AG08395 (cell line): ENCODE measurements at places on chromosomes 11 and 22.

- peak; percentile 25 for DNase-seq
Observed at GRCh38 chr11:79973721-79974617, 533.1 kb upstream of the TENM4 start.

GRCh38 chr11:71397331-71397860 is 50.8 kb downstream of the DHCR7 start:
- DNase-seq: no peak

GRCh38 chr11:6156628-6157359 is 13.3 kb downstream of the OR52B2 start:
- DNase-seq: no peak

DNA sequence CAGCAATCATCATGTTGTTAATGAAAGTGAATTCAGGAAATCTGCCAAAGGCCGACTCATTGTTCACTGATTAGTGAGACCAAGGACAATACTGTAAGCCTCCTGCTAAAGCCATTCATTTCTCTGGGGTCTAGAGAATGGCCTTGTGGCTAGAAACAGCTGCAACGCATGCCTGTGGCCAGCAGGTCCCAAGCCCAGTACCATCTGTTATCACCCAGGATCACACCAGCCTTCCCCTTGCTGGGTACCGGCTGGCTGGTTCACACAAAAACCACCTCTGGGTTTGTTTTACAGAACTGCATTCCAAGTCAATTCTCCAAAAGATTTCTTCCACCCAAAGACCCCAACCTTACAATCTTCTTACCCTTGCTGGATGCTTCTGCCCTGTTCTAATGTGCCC is 1.1 kb downstream of the PLAAT5 start:
- no peak for DNase-seq

DNA sequence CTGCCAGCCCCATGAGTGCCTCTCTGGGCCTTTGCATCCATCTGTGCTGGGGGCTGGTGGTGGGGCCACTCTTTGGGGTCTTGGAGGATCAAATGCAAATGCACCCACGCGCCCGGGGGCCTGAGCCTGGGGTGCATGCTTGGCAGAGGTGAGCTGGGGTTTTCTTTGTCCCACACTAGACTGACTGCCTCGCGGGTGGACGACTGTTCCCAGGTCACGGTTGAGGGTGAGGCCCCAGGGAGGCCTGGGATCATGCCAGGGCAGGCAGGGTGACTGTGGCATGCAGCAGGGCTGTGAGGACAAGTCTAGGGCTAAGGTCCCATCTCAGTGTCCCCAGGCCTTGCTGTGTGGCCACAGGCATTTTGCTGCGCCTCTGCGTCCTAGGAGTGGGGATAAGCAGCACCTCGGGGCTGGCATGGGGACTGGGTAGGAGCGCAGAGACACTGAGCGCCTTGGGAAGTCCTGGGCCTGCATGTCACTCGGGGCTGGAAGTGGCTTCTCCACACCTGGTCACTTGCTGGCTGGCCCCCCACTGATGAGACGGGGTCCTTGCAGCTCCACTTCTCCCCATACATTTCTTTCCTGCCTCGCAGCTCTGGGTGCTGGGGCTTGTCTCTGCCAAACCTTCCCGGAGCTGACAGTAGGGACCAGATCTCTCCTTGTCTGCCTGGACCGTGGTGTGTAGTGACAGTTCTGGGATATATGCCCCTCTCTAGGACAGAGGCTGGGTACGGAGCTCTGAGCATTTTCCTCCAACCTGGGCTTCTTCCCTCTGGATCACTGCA is 133.1 kb downstream of the CTTN start:
- no peak for DNase-seq

DNA sequence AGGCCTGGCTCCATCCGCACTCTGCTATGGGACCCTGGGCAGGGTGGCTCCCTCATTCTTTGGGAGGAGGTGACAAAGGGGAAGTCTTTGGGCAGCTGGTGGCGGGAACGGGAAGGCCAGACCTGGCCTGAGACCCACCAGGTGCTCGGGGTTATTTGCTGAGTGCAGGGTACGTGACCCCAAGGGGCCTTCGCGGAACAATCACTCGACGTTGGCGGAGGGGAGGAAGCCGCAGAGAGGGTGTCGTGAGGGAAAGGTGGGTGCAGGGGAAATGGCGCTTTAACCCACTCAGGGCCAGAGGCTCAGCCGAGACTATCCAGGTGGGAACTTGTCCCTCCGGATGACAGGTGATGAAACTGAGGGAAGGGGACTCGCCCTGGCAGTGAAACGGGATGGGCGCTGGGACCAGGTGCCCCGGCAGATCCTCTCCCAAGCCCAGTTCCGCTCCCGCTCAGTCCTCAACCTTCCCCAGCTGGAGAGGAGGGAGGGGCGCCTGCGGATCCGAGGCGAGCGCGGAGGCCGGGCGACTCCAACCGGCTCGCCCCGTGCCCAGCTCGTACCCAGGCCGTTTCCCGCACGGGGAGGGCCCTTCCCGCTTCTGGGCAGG is 911 bp downstream of the A4GALT start:
- no peak for DNase-seq

- no peak for DNase-seq
Observed at GRCh38 chr11:106821826-106822225, 196.4 kb downstream of the GUCY1A2 start.

DNA sequence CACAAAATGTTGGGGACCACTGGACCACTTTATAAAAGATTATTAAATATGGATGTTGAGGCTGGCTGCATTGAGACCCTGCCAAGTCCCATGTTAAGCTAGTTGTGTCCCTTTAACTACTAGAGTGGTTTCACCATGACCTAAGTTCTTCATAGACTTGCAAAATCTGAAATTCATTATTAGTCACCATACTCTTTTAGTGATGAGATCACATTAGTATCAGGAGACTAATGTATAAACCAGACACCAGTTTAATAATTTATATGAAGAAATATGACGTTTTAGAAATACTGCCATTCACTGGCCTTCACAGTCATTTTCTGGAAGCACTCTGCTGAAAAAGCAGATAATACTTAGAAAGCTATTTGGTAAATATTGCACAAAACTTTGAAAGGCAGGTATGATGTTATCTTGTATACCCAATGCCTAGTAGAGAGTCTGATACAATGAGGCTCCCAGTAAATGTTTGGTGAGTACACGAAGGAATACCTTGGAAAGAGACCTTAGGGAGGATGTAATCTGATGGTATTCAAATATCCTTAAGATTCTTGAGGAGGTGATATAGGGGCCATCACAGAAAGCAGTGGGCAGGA is 728.2 kb upstream of the ANO5 start:
- no peak for DNase-seq

DNA sequence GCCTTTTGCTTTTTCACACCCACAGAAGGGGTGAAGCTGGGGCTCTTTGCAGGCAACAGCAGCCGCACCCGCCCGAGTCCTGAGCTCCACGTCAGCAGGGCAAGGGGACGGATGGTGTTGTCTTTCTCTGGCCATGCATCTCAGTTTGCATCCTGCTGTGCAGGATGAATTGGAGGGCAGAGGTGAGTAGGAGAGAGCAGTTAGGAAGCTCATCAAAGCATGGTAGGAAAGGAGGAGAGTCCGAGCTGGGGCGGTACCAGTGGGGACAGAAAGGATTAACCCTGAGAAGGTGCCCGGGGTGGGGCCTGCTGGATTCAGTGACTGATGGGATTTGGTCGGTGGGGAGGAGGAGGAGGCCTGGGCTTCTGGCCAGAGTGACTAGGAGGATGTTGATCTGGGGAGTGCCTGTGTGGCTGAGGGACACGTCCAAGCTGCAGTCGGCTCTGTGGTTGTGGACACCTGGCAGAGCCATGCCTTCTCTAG is 14.6 kb downstream of the FAM83F start:
- DNase-seq: no peak

DNA sequence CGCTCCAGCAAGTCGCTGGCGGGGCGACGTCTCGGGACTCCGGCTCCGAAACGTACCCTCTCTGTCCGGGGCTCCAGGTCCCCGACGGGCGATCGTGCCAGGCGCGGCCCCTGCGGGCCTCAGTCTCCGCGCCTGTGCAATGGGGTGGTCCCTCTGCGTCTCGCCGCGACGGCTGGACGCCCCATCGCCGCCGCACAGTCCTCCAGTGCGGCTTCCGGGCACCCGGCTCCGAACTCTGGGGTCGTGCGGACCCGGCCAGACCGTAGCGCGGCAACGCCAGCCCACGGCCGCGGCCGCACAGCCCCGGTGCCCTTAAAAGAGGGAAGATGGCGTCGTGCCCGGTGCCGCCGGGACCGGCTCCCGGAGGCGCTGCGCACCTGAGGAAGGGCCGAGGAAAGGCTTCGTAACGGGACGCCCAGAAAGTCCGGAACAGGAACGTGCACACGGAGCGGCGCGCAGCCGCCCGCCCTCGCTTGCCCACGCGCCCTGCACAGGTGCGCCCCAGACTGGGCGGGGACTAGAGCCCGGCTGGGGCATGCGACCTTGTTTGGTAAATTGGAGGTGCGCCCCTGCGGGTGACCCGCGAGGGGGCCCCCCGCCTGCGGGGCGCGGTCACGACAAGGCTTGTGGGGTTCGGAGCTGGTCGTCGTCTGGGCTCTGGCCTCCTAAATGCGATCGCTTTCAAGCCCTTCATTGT is 525 bp downstream of the BIK start:
- DNase-seq: no peak

GRCh38 chr11:64970731-64971151 is 1.2 kb downstream of the MAJIN start:
- DNase-seq: no peak

- DNase-seq: no peak
Observed at GRCh38 chr11:134741453-134742223, 329.6 kb upstream of the B3GAT1 start.

- no peak for DNase-seq
Observed at GRCh38 chr11:121293288-121293594, 670 bp downstream of the SC5D start.

DNA sequence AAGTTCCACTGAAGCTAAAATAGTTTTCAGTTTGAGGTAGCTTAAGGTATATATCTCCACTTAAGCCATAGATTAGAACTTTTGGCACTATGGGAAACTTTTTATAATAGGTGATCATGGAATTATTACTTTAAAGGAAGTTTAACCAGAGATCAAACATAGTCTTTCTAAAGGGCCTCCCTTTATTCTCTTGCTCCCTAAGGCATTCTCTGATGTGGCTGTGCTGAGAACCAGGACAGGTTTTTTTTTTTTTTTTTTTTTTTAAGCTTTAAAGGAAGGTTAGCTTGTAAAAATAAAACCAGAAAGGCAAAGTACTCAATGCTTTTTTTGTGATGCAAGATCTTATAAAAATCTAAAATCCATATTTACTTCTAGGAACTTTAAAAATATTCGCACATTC is 2.9 kb upstream of the MRPL48 start:
- no peak for DNase-seq

GRCh38 chr22:26055693-26056092 is 113.6 kb upstream of the SEZ6L start:
- no peak for DNase-seq

- DNase-seq: peak; percentile 56
Observed at GRCh38 chr11:23540101-23540561, 679.9 kb upstream of the CCDC179 start.
